Astrocyte (in vitro differentiated cells and primary cell): ENCODE measurements at places on chromosomes 3 and 15. TPM values are rescaled to one million over a fixed set of nuclear protein-coding genes. Genes with fewer than 3 reads are reported as not detected.

- H3K27me3 ChIP-seq: no peaks in the 10 kb centered on the region
- DNase-seq: no peak
- no peak overlapping the region for H3K27ac ChIP-seq
- H3K4me1 ChIP-seq: peaks cover 18% of the 10 kb centered on the region
- H3K36me3 ChIP-seq: no peaks in the 10 kb centered on the region
Measured at GRCh38 chr3:49460188-49460890, 9.7 kb upstream of the DAG1 start.

DNA sequence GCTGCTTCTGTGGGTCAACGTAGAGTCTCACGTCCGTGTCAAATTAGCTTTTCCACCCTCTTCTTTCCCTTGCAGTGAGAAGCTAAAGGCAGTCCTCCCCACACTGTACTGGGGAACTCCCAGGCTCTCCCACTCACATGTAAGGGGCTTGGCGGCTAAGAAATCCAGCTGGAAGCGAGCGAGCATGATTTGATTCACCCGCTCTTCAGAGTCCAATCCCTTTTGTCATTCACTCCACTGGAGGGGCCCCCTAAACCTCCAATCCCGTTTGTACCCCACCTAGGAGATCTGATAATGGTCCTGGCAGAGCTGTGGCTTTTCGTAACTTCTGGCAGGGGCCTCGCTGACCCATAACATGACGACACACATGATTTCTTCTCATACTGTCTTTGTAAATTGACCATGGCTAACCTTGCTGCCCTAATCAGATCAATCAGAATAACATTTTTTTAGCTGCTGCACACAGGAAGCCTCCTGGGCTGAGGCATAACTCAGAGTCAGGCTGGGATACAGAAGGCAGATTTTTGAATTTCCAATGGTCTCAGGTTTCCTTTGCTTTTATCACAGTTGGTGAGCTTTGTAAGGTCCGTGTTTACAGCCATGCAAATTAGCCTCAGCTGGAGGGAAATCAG lies 235.2 kb downstream of the GREM1 start:
- no peaks in the 10 kb centered on the region for H3K27me3 ChIP-seq
- H3K27ac ChIP-seq: no peak overlapping the region
- H3K36me3 ChIP-seq: no peaks in the 10 kb centered on the region
- peak; percentile 56 for DNase-seq

DNA sequence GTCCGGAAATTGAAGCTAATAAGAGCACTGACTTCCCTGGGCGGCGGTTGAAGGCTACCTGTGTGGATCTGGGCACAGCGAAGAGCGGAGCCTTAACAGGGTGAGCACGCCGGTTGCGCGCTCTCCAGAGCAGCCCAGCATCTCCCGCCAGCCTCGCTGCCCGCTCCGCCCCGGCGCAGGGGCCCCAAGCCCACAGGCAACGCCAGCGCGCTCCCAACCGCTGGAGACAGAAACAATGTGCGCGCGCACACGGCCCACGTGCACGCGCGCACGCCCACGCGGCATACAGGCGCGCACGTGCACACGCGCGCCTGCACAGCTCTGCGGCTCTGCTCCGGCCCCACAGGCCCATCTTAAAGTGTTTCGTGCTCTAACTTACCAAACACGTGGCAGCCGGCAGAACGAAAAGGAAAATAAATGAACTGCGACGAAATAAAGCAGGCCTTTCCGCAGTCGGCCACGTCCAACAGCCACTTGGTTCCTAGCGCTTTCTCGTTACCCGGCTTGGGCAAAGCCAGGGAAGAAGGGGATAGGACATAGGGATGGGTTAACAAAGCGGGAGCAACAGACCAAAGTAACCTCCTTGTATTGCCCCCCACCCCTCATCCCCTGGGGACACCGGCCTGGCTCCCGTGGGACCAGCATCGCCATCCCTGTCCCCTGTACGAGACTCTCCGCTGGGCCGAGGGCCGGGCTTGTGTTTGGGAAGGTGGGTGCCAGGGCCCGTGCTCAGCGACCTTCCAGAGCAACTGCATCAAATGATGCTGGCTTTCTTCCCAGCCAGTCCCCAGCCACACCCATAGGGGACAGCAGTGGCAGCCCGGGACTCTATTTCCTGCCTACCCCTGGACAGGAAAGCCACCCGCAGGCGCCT lies 203.7 kb downstream of the ABHD5 start:
- no peaks in the 10 kb centered on the region for H3K36me3 ChIP-seq
- DNase-seq: peak; percentile 65

DNA sequence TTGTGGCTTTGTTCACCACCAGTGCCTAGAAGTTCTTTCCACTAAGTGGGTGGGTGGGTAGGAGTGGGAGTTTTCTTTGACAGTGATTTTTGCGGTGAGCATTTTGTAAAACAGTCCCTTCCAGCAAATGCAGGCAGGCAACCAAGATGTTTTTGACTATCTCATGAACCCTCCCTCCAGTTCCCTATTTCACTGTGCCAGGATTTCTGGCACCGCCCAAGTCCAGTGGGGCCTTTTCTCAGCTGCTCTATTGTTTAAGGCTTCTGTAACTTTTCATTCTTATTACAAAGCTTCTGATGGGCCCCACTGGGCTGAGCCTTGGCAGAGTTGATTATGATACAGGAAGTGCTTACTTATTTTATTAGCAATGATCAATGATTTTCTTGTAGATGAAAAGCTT lies 236.0 kb downstream of the EDEM1 start:
- no peaks in the 10 kb centered on the region for H3K27me3 ChIP-seq
- DNase-seq: no peak
- no peaks in the 10 kb centered on the region for H3K36me3 ChIP-seq
- no peak overlapping the region for H3K27ac ChIP-seq
- no peaks in the 10 kb centered on the region for H3K4me1 ChIP-seq

- no peaks in the 10 kb centered on the region for H3K36me3 ChIP-seq
- DNase-seq: no peak
- no peak overlapping the region for H3K27ac ChIP-seq
- H3K4me1 ChIP-seq: no peaks in the 10 kb centered on the region
- no peaks in the 10 kb centered on the region for H3K27me3 ChIP-seq
Measured at GRCh38 chr3:121896823-121897222, 2.6 kb downstream of the SLC15A2 start.

- no peaks in the 10 kb centered on the region for H3K36me3 ChIP-seq
- peak overlapping the region; percentile 2 for H3K4me3 ChIP-seq
- peaks cover 9% of the 10 kb centered on the region for H3K4me1 ChIP-seq
- no peak overlapping the region for H3K27ac ChIP-seq
- peak; percentile 83 for DNase-seq
Measured at GRCh38 chr3:194285024-194285849, 65.9 kb downstream of the CPN2 start.

IL17RE gene
- total RNA-seq: 3.7 and 4.6 TPM in 2 replicates

WDR93 gene
- total RNA-seq: not detected in 2 replicates

USP19 gene
- total RNA-seq: 28.7 and 31.7 TPM in 2 replicates

GRCh38 chr3:29353807-29354206 lies 72.9 kb downstream of the RBMS3 start:
- H3K4me3 ChIP-seq: no peak overlapping the region
- no peak overlapping the region for H3K27ac ChIP-seq
- H3K36me3 ChIP-seq: no peaks in the 10 kb centered on the region

HRG gene
- total RNA-seq: not detected in 2 replicates

DNA sequence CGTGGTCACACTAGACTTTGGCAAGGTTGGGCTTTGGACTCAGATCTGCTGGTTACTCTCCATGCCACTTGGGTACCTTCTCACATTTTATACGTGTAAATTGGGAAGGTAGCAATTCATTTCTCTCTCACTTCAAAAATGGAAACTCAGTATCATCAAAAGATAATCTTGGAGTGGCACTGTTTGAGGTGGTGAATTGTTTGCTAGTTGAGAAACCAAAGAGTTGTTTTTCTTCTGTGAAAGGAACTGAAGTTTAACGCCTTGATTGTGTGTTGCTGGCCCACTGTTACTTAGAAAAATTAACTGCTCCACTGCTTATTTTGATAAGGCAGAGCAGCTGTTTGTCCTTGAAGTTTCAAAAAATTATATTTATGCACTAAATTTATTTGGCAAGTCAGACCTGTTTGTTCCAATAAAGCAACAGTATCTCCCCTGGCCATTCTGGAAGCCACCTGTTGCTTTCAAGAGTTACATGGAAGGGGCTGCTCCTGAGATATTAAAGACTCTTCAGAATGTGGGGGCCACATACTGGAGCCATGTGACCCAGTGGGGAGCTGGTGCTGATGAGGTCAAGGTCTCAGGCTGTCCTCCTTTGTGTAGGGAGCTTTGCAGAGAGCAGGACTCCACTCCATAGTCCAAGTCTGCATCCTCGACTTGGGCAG lies 16.2 kb downstream of the PLCL2 start:
- no peaks in the 10 kb centered on the region for H3K27me3 ChIP-seq
- no peak for DNase-seq
- no peak overlapping the region for H3K4me3 ChIP-seq
- H3K27ac ChIP-seq: no peak overlapping the region
- H3K4me1 ChIP-seq: no peaks in the 10 kb centered on the region
- H3K36me3 ChIP-seq: no peaks in the 10 kb centered on the region

ATP8B4 gene
- total RNA-seq: 0.23 and 0.31 TPM in 2 replicates

DNA sequence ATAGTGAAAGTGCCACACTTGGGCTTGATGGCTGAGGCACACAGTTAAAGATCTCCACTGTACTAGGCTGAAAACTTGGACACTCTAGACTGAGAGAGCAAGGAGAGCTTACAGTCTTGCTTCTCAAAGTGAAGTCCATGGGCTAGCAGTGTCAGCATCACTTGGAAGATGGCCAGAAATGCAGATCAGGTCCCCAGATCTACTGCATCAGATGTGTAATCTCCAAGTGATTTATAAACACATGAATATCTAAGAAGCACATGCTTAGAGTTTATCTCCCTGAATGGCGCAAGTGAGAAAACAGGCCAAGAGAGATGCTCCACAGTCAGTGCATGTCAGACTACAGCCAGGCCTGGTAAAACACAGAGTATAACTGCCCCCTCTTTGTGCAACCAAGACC lies 308.6 kb downstream of the CLSTN2 start:
- H3K36me3 ChIP-seq: no peaks in the 10 kb centered on the region
- H3K4me3 ChIP-seq: no peak overlapping the region

DNA sequence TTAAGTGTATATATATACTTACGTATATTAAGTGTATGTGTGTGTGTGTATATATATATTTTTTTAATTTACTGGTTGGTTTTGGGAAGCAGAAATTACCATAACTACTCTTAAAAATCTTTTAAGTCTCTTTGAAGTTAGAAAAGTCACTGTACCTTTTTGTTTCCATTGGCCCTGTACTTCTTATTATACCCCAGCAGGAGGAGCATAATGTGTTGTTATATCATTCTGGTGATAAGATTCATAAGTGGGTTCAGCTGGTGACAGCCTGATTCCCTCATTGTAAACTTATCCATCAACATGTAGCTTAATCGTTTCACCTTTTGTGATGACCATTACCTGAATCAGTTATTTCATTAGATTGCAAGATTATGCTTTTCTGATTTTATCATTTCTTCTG lies 30.8 kb downstream of the MLH1 start:
- no peak overlapping the region for H3K27ac ChIP-seq
- no peaks in the 10 kb centered on the region for H3K4me1 ChIP-seq
- H3K4me3 ChIP-seq: no peak overlapping the region
- DNase-seq: peak; percentile 13
- no peaks in the 10 kb centered on the region for H3K27me3 ChIP-seq

CRYGS gene
- total RNA-seq: 1.3 and 2.1 TPM in 2 replicates

- peak; percentile 85 for DNase-seq
- H3K4me3 ChIP-seq: no peak overlapping the region
- no peaks in the 10 kb centered on the region for H3K27me3 ChIP-seq
- peak overlapping the region; percentile 95 for H3K27ac ChIP-seq
- peaks cover 41% of the 10 kb centered on the region for H3K36me3 ChIP-seq
Measured at GRCh38 chr3:141405591-141405990, 37.3 kb downstream of the ZBTB38 start.

DNA sequence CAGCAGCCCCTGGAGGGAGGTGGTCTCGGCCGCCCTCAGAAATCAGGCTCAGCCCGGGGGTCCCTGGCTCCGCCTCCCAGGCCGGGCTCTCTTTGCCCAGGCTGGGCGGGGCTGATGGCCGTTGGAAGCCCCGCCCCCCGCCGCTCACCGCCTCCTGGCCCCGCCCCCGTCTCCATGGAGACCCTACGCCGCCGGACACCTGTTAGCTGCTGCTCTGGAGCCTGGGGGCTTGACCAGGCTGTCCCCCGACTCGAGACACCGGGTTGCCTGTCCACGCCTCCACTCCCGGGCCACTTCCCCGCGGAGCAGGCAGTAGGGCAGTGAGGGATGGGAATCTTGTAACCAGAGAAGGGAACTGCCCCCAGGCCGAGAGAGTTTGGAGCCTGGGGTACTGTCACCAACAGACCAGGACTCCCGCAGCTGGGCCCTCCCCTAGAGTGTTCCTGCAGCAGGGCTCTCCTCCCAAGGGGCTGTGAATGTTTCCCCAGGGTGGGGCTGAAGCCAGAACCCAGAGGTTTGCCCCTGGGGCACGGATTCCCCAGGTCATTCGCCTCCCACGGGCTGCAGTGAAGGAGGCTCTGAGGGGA lies 27.8 kb upstream of the RPL32 start:
- peaks cover 6% of the 10 kb centered on the region for H3K4me1 ChIP-seq
- no peak overlapping the region for H3K4me3 ChIP-seq
- H3K27ac ChIP-seq: no peak overlapping the region
- no peaks in the 10 kb centered on the region for H3K36me3 ChIP-seq
- no peak for DNase-seq

DNA sequence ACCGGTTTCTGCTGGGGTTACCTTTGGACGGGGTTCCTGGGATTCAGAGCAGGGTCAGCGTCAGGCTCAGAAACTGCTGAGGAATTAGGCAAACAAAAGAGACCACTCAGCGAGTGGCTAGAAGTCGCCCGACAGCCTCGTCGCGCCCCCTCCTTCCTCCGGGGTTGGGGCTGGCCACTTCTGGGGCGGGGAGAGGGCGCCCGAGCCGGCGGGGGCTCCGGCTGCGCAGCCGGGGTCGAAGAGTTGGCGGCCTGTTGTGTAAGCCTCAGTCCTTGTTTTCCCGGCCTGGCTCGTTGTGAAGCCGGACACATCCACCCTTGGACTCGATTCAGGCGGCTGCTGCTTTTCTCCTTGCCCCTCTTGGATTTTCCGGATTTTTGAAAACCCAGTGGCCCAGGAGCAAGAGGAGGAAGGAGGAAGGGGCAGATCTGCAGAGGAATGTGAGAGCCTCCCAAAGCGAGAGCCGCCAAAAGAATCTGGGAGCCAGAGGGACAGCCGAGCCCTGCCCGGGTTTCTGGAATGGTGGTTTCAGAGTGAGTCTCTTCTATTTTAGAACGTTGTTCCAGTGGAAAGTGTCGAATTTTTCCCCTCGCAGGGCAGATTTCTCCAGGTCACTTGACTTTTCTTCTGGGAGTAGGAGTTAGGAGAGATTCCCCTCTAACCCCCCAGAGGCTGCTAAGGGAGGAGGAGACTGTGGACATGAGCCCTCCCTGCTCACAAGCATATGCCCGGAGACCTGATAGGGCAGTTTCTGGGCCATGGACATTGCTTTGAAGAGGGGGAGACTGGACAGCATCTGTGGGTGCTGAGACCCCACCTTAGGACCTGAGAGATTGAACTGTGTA lies 666 bp downstream of the SNX33 start:
- peak overlapping the region; percentile 92 for H3K4me3 ChIP-seq
- peaks cover 56% of the 10 kb centered on the region for H3K4me1 ChIP-seq
- peak overlapping the region; percentile 94 for H3K27ac ChIP-seq
- H3K27me3 ChIP-seq: no peaks in the 10 kb centered on the region
- peak; percentile 16 for DNase-seq
- H3K36me3 ChIP-seq: no peaks in the 10 kb centered on the region
